ENCODE measurements at places on chromosomes 6 and 20.

DNA sequence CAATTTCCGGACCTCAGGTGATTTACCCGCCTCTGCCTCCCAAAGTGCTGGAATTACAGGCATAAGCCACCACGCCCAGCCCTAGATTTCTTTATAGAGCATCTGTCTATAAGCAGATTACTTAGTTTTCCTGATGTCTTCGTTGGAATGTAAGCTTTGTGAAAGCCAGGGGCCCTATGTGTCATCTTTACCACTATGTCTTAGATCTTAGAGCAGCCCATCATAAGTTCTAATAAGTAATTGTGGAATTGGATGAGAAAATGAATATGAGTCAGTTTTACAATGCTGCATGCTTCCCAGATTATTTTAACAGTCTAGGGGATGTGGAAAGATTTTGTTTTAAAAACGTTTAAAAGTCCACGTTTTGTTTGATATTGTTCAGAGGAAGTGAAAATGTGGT, 9.1 kb upstream of the ZBTB2 start:
- DNase-seq = peak; percentile 76

GRCh38 chr6:67687396-67687795, 947.7 kb upstream of the ADGRB3 start:
- peak; percentile 9 for DNase-seq

GRCh38 chr6:168778201-168778600, 337.2 kb downstream of the SMOC2 start:
- no peak for DNase-seq

DNA sequence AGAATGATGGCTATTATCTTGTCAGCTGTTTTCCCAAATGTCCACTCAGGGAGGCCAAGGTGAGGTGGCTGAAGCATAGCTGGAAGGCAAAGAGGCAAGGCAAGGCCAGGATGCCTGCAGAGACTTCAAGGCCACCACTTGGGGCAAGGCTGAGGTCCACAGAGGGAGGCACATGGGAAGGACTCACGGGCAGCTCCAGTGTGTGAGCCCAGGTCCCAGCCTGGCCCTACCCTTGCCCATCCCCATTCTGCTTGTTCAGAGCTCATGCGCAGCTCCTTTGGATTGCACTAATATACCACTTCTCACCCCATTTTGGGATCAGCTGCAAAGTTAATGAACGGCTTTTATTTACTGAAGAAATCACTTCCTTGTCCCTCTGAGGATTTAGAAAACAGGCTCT, 111.1 kb upstream of the KCNK16 start:
- DNase-seq = no peak

GRCh38 chr6:134267917-134268361, 50.0 kb downstream of the SGK1 start:
- no peak for DNase-seq

All from fibroblast of skin of right quadriceps (primary cell).